ENCODE measurements at places on chromosomes 12 and 14.
A peak's percentile ranks its signal among the peaks of the same experiment; 100 is the strongest.

DNA sequence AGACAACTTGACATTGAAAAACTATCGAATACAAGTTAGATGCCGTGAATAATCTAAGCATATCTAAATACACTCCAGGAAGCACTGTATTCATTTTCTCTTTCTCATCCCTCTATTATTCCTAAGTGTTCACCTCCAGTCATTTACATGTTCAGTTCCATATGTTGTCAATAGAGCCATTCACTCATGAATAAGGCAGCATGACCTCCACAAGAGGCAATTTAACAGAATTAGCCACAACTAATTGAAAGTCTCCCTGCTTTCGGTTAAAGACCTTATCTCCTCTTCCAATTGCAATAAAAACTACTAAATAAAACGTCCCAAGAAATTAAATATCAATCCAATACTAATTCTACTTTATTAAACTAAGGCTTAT lies 1.8 kb downstream of the LRIG3 start:
- no peak for DNase-seq

GRCh38 chr12:3694673-3695072 lies 58.2 kb downstream of the CRACR2A start:
- no peak for DNase-seq

- DNase-seq: peak; percentile 34
These were observed 232.1 kb downstream of the MON2 start for GRCh38 chr12:62698701-62699101.

DNA sequence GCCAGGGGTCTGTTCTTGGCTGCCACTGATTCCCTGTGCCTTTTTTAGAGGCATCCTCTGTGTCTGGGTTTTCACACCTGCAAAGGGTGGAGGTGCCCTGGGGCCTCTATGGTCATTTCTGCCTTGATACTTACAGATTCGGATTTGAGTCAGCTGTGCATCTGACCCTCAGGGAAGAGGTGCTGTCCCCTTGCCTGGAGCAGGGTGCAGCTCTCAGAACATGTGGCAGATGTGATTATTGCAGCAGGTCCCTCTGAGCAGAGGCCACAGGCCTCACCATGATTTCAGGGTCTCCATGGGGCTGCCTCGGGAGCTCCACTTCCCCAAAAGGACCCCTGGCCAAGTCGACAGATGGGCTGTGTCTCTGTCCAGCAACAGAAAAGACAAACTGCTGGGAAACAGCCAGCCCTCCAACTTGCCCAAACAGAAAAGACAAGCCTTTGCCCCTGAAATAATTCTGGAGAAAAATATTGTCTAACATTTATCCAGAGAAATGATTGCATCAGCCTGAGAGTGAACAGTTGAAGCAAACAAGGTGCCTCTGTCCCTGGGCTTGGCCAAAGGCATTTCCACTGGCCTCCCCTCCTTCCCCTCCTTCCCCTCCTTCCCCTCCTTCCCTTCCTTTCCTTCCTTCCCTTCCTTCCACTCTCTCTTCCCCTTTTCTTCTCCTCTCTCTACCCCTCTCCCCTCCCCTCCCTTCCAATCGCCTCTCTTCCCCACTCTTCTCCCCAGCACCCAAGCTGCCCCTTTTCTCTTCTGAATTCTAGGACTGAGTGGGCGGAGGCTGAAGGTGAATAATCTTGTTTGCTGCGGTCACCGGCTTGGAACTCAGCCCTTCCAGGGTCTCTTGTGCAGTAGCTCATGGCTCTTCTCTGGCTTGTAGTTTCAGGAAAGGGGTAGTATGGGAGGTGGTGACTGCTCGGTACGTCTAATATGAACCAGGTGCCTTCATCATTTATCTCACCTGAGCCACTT lies 676 bp downstream of the SERPINA3 start:
- no peak for DNase-seq

DNA sequence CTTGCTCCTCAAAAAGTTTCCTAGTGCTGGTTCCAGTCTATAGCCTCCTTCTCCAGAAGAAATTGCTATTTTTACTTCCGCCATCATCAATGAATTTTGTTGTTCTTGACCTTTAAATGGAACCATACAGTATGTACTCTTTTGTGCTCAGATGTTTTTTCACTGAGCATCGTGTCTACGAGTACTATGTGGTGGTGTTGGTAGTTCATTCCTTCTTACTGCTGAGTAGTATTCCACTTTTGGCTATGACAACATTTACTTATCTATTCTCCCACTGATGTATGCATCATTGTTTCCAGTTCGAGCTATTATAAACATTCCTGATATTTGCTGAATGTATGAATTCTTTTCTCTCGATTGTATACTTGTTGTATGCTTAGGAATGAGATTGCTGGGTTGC lies 28.6 kb downstream of the SLC2A14 start:
- DNase-seq: no peak
